ENCODE measurements at places on chromosomes 5 and 9.

DNA sequence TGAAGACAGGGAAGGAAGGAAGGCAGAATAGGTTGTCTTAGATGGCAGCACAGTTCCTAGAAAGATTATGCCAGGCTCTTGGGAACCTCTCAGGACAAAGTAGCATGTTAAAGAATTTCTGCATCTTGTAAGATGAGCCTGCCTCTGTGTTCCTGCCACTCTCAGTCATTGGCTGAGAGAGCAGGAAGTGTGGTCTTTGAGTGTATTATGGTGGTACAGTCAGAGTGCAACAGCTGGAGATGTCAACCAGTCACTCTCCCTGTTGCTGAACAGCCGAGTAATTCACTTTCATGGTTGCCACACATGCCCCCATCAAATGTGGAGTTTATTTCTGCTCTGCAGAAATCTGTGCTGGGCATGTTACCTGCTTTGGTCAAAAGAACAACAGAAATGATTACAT lies 659.6 kb upstream of the RIOK2 start:
- no peak for DNase-seq

GRCh38 chr9:92297611-92298010 lies 4.1 kb upstream of the IARS1 start:
- DNase-seq: peak; percentile 23

DNA sequence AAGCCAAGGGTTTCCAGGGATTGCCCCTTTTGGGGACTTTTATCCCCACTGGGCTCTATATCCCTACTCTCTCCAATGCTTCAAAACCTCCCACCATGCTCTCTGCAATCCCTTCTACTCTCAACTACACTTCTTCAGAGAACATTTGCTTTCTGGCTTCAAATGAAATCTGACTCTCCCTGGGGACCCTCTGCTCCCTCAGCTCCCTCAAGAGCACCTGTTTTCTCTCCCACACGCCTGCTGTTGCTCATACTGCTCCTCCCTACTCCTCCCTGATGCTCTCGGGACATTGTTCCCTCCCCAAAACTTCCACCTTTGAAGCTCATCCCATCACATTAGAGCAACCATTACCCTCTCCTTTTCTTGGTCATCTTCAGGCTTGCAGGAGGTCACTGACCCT lies 344.9 kb downstream of the CDK5RAP2 start:
- no peak for DNase-seq

GRCh38 chr9:22037954-22038690 lies 29.0 kb upstream of the CDKN2B start:
- DNase-seq: peak; percentile 45

DNA sequence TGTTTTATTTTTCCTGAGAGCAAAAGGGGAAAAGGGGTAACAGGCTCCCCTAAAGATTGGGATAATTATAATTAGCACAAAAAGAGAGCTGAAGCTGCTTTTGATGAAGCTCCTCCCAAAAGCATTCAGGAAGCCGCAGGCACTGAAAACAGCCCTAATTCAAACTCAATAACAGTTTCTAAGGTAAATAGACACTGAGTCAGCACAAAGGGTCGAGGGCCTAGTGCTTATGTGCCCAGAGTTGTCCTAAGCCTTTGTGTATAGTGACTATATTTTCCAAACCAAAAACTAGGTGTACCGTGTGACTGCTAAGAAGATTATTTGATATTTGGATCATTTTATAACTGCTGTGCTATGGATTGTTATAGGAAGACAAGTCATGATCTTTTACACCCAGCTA lies 67.7 kb downstream of the HMHB1 start:
- no peak for DNase-seq

All from CD4-positive, alpha-beta T cell treated with Interleukin-12 subunit alpha and Interleukin-12 subunit beta, for 1 hour (primary cell).